ENCODE measurements at places on chromosomes 5 and 9.

- DNase-seq = no peak
Observed at GRCh38 chr5:111415053-111415452, 97.3 kb downstream of the STARD4 start.

- DNase-seq = no peak
Observed at GRCh38 chr5:160626322-160626721, 204.7 kb downstream of the PTTG1 start.

DNA sequence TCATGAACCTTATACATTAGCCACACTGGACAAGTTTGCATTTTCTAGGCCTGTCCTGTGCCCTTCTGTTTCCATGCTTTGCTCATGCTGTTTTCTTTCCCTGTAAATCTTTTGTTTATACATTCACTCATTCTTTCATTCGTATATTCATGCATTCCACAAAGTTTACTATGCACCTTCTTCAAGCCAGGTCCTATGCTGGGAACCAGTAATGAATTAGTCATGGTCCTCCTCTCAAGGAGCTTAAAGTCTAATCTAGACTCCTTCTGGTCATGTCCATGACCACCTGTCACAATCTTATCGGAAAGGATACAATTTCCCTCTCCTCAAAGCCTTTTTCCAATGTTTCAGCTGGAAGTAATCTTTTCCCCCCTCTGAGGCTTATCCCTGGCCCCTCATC lies 9.1 kb upstream of the XPA start:
- DNase-seq = no peak

GRCh38 chr5:120240706-120241105 lies 223.4 kb upstream of the PRR16 start:
- no peak for DNase-seq

- peak; percentile 70 for DNase-seq
Observed at GRCh38 chr9:98501819-98502218, 206.9 kb downstream of the GABBR2 start.

DNA sequence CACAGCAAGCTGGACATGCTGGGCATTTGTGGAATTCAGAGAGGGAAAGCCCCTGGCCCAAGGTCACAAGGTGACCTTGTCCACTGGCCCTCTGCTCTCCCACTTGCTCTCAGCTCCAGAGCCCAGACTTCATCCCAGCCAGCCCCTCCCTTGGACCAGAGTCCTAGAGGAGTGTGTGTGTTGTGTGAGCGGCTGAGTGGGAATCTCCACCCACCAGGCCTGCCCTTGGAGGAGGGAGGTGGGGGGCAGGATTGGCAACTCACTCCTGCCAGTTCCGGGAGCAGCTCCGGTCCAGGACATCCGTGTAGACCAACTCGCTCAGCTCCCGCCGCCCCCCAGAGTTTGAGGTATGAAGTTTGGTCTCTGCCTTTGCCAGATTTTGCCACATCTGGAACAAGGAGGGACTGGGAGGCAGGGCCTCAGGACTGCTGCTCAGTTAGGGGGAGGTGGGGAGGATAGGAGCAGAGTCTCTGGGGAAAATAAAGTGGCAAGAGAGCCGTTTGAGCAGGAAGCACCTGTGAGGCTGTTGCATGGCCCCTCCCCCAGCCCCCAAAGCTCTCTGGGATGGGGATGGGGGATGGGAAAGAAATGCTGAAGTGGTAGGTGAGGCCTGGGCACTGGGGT lies 1.4 kb downstream of the MZB1 start:
- no peak for DNase-seq

DNA sequence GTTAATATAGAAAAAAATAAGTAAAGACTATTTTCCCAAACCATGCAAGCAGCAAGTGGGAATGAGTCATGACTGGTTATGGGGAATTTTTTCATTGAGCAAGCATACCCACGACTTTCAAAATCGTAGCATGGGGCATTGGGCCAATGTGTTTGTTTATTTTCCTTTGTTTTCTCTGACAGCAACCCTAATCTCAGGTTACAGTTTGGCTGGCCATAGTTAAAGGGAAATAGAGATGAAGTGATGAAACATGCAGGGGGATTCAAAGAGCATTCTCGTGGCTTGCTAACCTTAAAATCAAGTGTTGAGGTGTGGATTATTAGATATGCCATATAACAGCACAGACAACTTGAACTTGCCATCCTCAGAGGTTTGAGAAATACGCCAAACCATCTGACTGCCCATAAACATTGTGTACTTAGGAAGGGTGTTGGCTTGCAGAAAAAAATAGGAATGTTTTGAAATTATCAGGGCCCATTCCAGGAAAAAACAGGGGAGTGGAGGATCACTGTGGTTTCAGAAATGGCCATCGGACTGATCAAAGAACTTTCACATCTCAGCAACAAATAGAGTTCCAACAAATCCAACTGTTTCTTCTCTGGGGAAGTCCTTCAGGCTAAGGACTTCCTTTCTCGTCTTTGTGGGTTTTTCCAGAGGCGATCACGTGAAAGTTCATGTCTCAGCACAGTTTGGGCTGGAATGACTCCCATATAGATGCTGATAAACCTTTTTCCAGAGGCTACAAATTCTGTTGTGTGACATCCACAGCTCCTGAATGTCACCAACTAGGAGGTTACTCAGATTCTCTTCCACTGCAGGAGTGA lies 259.1 kb downstream of the SYK start:
- peak; percentile 25 for DNase-seq

DNA sequence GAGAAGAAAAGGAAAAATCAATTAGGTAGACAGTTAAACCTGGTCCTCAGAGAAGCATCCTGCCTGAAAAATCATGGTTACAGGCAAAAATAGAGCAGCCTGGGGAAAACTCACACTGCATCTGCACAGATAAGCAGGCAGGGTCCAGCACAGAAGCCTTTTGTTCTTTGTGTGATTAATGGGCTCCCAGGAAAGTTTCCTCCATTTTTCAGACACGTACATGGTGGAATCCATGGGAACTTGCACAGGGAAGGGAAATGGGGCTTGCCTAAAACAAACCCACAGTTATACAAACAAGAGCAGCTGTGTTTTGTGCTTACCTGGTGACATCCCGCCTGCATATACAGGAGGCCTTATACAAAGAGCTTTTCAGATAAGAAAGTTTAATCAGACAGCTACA lies 243.9 kb upstream of the ATP10B start:
- DNase-seq = no peak

DNA sequence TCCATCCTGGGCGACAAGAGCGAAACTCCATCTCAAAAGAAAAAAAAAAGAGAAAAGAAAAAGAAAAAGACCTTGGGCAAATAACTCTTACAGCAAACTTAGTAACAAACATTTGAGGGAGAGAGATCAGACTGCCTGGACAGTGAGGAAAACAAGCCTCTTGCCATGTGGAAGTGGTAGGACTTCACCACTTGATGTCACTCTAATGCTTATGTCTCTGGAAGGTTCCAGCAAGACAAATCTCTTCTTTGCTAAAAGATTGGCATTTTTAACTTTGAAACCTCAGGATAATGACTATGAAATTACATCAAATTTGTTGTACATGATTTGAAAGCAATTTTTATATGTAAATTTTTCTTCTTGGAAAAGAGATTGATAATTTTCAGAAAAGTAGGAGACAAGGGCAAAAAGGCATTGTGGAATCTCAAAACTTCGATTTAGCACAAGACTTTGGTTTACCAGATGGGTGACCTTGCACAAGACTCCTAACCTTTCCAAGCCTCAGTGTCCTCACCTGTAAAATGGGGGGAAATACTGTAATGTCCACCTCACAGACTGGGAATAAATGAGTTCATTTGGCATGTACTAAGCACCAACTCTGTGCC lies 5.4 kb downstream of the ACTL7B start:
- no peak for DNase-seq

GRCh38 chr5:58787987-58788386 lies 205.1 kb downstream of the RAB3C start:
- no peak for DNase-seq

- DNase-seq = no peak
Observed at GRCh38 chr9:6024035-6024554, 8.7 kb upstream of the RANBP6 start.

DNA sequence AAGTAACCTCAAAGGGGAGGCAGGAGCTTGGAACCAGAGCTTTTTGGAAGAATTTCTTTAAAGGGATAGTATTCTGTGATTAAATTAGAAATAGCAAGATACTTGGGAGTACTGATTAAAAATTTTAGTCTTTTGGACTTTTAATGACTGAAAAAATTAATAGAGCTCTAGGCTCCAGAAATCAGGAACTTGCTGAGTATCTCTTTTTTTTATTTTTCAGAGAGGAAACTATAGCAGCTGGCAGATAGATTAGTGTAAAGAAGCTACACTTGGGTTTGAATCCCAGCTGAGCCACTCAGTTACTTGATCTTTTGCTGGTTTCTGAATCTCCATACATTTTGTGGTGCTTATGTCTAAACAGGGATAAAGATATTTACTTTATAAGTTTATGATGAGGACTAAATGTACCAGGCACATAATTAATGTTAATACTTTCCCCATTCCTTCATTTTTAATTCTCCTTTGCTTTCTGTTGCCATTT lies 94.2 kb upstream of the TNC start:
- DNase-seq = no peak

All from vagina (tissue), 2 donors.